NCI-H1105 treated with DMSO at 0.1 percent for 48 hours (cell line): ENCODE measurements at places on chromosomes 3 and 15.

- no peak for DNase-seq
Measured at GRCh38 chr3:177382944-177383343, 185.7 kb upstream of the TBL1XR1 start.

GRCh38 chr15:82587805-82588204, 47.5 kb upstream of the RPS17 start:
- no peak for DNase-seq

GRCh38 chr15:40558952-40559742, 5.7 kb downstream of the CCDC32 start:
- DNase-seq: no peak

DNA sequence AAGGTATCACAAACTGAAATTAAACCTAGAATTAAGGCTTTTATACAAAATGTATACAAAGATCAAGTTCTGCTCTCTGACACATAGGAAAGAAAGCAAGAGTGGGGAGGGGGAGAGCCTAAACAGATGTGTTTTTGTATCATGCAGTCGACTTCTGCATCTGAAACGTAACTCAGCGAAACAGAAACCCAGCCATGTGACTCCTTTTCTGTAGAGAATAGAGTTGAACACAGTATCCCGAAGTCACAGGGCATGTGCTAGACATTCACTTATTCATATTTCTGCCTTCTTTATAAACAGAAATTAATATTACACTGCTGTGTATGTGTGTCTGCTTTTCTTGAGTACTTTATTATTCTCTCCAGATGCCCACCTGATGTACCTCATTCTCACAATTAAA, 121.0 kb downstream of the PDZRN3 start:
- DNase-seq: no peak

DNA sequence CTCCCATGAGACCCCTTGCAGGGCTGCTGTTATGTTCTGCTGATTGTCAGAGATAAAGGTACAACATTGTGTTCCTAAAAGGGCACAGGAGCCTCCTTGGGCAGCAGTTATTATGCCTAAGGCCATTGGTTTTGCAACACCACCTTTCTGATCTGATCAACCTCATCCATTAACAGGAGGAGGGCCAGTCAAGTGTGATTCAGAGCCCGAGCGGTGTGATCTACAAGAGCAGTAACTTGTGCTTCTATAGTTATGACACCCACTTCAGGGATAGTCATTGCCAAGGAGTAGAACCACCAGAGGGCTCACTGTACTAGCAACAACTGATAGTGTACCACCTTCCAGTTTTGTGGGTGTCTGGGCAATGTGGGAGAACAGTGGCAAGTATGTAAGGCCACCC, 1457.9 kb upstream of the CADM2 start:
- DNase-seq: no peak

GRCh38 chr3:66423791-66424190, 77.0 kb downstream of the LRIG1 start:
- DNase-seq: no peak
